ENCODE measurements at places on chromosomes 6 and 20.

DNA sequence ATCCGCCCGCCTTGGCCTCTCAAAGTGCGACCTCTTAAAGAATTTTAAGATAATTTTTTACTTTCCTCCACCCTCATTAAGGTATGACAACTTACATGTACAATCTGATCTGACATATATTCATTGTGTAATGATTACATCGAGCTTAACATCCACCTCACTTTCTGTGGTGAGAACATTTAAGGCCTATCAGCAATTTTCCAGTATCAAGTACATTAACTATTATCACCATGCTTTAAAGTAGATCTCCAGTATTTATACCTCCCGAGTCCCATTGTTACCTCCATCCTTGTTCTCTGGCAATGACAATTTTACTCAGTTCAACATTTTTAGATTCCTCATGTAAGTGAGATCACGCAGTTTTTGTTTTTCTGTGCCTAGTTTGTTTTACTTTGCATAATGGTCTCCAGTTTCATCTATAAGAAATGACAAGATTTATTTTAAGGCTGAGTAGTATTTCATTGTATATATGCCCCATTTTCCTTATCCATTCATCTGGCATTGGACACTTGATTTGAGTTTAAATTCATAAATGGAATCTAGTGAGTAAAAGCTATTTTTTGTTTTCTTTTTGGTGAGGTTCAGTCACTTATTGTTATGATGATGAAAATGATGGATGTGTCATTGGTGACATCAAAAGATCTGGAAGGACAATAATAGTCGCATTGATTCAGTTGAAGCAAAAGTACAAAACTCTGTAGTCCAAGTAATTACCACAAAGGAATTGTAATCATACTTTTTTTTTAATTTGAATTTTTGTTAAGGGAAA lies 87.0 kb downstream of the OR2B2 start:
- DNase-seq: no peak

GRCh38 chr6:35165630-35166071 lies 24.5 kb upstream of the TCP11 start:
- DNase-seq: no peak

- no peak for DNase-seq
These were observed 11.4 kb downstream of the BFSP1 start for GRCh38 chr20:17519606-17520285.

DNA sequence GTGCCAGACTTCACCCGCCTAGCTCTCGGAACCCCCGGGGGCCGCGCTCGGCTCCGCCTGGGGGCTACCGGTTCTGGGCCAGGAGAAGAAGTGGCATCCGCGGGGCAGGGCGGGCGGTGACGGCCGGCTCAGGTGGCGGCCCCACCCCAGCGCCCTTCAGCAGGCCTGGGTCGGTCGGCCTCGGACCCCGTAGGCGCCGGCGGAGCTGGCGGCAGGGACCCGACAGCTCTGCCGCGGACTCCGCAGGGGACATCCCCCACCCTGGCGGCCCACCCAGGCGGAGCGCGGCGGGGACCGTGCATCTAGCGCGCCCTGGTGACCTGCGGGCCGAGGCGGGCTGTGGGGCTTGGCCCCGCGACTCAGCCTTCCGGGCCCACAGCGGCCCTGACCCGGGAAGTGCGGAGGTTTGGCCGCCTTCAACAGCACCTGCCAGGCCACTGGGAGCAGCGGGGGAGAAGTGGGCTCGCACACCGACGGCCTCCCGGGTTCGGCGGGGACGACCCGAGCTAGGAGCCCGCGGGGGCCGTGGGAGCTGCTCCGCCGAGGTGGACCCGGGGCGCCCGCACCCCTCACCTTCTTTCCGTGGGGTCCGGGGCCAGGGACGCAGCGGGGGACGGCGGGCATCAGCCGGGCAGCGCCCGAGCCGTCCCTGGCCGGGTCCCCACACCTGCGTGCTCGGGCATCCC lies 87.1 kb downstream of the TMEM242 start:
- DNase-seq: no peak

- peak; percentile 86 for DNase-seq
These were observed 40.3 kb upstream of the AHI1 start for GRCh38 chr6:135537741-135538301.

- DNase-seq: peak; percentile 19
These were observed 857 bp downstream of the TAP2 start for GRCh38 chr6:32837651-32838113.

DNA sequence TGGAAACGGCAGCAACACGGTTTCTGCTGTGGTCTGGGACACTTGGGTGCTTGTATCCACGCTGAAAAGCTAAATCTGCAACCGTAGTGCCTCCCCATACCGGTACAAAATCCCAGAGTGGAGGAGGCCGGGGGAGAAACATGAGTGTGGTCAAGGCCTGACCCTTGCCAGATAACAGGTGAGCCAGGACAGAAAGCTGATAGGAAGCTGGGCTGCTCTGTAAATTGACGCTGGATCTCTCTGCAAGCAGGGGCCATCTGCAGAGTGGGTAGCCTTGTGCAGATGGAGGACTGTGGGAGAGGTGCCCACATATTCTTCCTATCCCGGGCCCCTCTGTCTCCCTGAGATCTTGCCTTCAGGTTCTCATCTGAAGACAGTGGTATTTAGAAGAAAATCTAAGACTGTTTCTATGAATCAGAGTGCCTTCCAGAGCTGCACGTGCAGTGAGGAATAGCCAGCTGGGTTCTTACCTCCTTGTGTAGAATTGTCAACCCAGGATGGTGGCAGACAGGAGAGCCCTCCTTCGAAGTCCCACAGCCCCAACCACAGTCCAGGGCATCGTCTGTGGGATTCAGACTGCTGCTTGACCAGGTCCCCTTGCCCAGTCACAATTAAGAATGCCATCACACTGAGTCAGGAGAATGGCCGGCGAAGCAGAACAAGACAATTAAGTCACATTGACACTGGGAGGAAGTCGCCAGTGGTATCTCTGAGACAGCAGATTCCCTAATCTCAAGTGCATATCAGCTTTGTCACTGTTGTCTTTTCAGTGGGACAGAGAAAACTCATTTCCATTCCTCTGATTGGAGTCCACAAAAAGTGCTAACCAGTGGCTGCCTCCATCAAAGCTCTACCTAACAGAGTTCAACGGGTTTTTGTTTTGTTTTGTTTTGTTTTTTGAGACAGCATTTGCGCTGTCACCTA lies 100.0 kb upstream of the RIPOR2 start:
- no peak for DNase-seq

DNA sequence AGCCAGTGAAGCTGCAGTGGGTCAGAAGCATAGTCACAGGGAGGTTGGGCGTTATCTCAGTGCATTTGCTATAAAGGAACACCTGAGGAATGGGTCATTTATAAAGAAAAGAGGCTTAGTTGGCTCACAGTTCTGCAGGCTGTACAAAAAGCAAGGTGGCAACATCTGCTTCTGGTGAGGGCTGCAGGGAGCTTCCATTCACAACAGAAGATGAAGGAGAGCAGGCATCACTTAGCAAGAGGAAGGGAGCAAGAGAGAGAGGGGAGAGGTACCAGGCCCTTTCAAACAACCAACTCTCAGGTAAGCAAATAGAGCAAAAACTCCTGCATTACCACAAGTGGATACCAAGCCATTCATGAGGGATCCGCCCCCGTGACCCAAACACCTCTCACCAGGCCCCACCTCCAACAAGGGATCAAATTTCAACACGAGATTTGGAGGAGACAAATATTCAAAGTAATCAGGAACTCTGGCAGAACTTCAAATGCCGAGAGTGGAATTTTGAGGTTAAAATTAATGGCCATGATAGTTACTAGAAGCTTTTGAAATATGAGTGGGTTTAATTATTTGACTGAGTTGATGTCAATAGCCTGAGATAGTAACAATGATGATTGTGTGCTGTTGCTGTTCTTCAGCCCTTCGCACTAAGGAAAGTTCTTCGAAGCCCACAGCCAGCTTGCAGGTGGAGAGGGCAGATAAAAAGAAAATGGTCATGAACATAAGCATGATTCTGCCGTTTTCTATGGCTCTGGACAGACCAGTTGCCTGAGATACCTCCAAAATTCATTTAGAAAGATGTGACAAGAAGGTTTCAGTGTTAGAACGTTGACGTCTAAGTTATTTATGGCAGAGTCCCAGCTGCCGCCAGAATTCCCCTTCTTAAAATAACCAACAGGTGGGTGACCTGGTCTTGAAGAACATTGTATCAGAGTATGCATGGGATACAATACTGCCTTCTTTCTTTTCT lies 55.3 kb upstream of the ADTRP start:
- no peak for DNase-seq

GRCh38 chr6:157383471-157383870 lies 2.5 kb downstream of the ZDHHC14 start:
- no peak for DNase-seq

GRCh38 chr6:43254138-43254817 lies 11.0 kb downstream of the TTBK1 start:
- peak; percentile 26 for DNase-seq

- DNase-seq: peak; percentile 97
These were observed 46.0 kb upstream of the SRF start for GRCh38 chr6:43125119-43125518.

GRCh38 chr20:43722153-43722505 lies 4.7 kb downstream of the GTSF1L start:
- DNase-seq: no peak

DNA sequence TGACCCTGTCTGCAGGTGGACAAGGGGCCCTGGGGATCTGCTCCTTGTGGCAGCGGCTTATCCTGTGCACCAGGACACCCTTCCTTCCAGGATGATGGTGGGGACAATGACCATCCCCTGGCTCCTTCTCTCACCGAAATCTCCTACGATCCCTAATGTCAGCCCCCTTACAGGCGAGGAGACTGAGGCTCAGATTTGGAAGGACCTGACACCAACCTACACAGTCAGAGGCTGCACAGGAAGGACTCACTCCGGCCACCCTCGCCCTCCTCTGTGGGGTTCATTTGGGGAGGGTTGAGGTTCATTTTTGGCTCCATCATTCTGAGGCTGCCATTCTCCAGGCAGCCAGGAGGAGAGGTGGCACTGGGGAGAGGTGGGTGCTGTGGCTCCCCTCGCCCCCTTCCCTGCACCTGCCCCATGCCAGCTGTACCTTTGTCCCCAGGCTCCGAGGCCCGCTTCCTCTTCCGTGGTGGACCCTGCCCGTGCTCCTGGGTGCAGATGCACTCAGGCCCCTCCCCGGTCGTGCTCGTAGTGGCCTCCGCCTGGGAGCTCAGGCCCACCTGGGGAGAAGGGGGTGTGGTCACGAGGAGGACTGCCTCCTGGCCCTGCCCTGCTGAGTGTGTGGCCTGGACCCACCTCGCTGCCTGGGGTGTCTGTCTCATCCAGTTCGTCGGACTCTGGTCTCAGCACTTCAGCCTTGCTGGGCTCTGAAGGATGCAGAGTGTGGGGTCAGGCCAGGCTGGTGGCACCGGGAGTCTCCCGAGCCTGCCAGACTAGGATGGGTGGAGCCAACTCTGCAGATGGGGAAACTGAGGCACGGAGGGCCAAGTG lies 5.3 kb upstream of the CABLES2 start:
- DNase-seq: no peak

DNA sequence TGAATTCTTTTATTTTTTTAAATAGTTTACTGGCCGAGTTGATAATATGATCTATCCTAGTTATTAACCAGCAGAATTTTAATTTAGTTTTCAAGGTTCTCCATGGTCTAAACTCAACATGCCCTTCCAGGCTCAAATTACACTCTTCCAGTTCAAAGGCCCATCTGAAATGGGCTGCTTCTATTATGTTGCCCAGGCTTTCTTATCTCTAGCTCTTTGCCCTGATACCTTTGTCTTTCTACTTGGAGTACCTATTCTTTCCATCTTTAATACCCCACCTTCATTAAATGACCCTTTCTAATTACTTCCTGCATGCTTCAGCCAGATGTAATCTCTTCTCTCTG lies 541.2 kb upstream of the FLRT3 start:
- DNase-seq: no peak

- DNase-seq: peak; percentile 32
These were observed 142.6 kb downstream of the ARHGAP18 start for GRCh38 chr6:129567374-129567773.

- DNase-seq: no peak
These were observed 606 bp upstream of the ULBP1 start for GRCh38 chr6:149963212-149963461.

GRCh38 chr6:18997375-18997826 lies 610.3 kb downstream of the RNF144B start:
- DNase-seq: peak; percentile 47

GRCh38 chr6:154360476-154360875 lies 3.9 kb upstream of the IPCEF1 start:
- DNase-seq: no peak

DNA sequence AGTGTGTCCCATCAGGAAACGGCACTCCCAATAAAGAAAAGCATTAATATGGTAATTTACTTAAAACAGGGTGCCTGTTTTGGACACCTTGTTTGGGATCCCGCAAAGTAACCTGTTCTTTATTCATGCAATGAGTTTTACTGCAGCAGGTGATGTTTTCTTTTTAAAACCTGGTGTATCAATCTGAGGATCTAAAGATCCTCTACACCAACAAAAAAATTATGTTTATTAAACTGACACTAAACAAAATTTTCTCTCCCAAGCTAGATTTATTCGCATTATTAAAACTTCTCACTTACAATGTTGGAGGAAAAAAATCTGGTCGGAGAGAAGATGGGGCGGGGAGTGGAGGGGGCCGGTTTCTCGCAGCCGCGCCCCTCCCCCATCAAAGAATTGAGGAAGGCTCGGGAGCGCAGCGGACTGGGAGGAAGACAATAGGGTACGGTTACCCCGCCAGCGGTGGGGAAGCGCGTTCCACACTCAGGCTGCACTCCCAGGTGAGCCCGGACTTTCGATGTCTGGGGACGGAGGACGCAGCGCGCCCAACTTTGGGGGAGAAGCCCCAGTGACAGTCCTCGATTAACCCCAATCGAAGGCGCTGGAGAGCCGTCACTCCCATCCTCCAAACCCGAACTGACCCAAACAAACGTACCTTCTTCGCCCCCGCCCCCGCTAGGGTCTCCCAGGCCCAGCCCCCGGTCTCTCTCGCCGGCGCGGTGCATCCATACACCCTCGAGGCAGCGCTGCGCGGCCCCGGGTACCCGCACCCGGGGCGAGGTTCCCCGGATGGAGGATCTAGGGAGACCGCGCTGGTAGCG lies 1.3 kb downstream of the CD24 start:
- no peak for DNase-seq

- peak; percentile 71 for DNase-seq
These were observed 82.2 kb downstream of the CHMP4B start for GRCh38 chr20:33893314-33893713.

GRCh38 chr20:62133864-62134263 lies 9.3 kb downstream of the PSMA7 start:
- DNase-seq: no peak

GRCh38 chr6:79241228-79241627 lies 6.7 kb upstream of the HMGN3 start:
- no peak for DNase-seq

DNA sequence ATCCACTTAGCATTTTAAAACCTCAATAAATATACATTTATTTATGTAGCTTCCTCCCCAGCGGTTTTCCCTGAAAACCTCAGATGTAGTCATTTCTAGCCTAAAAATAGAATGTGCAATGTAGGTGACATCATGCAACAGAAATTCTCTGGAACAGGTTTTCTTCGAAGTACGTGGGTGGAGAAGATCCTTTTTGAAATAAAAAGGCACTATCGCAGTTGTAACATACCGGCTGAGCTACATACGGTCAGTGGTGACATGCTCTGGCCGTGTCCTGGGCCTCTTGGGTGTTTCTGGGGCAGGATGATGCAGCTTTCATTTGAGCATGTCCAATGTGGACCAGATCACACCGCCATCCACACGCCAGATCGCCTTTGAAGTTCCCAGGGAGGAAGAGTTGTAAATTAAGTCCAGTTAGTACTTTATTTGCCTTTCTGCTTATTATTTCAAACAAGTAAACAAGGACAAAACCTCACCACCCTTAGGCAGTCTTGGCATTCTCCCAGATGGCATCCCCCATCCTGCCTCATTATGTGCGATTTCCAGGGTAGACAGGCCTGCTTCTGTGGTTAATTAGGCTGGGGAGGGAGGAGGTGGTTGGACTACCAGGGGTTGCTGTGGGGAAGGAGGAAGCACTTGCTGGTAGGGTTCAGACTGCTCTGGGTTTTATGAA lies 109.5 kb upstream of the CLDN20 start:
- peak; percentile 89 for DNase-seq

Measured in amniotic epithelial cell (primary cell).